NCI-H2171 treated with DMSO at 0.1 percent for 48 hours (cell line): ENCODE measurements at places on chromosomes 5 and 9.
A peak's percentile ranks its signal among the peaks of the same experiment; 100 is the strongest.

DNA sequence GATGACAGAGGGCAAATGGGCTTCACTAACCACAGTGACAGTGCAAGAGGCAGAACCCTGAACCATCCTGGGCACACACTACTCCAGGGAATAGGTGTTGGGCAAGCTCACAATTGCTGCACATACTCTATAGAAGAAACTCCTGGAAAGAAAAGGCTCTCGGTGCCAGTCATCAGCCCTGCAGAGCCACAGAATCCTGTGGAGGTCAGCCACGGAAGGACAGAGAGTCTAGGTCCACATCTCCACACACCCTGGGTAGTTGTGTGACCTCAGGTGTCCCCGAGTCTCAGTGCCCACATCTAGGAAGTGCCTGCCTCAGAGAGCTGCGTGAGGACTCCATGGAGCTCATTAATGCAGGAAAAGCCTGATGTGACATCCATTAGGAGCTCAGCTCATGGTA, 16.0 kb upstream of the ANGPTL2 start:
- no peak for DNase-seq

DNA sequence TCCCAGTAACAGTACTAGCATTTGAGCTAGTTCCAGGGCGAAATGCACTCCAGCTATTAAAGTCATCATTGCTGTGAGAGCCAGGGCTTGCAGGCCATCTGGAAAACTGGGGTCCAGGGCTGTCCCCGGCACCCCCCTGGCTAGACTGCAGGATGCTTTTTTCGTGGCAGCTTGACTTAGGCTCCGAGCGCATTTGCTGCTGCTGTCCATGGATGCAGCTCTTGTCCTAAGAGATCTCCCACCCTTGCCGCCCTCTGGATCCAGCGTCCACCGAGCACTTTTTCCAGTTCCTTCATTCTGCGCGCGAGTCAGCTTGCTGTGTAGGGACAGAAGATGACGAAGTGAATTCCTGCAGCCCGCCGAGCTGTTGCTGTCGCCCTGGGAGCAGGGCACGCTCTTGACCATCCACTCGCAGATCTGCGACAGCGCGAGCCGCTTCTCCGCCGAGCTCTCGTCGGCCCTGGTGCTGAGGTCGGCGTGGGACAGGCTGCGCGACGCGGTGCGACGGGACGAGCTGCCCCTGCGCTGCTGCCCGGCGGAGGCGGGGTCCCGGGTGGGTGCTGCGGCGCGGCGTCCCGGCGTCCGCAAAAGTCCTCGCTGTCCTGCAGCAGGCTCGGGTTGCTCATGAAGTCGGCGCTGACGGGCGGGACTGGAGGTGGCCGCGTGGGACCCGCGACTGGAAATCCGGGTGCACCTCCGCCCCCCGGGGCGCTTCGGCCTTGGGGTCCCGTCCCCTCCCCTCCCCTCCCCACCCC, 30.7 kb downstream of the OR2V1 start:
- no peak for DNase-seq

GRCh38 chr9:567747-568305, 273.7 kb upstream of the DMRT1 start:
- no peak for DNase-seq

GRCh38 chr5:72241346-72242003, 78.6 kb downstream of the MRPS27 start:
- no peak for DNase-seq

GRCh38 chr9:109956717-109957440, 176.9 kb downstream of the PALM2AKAP2 start:
- DNase-seq: peak; percentile 95

DNA sequence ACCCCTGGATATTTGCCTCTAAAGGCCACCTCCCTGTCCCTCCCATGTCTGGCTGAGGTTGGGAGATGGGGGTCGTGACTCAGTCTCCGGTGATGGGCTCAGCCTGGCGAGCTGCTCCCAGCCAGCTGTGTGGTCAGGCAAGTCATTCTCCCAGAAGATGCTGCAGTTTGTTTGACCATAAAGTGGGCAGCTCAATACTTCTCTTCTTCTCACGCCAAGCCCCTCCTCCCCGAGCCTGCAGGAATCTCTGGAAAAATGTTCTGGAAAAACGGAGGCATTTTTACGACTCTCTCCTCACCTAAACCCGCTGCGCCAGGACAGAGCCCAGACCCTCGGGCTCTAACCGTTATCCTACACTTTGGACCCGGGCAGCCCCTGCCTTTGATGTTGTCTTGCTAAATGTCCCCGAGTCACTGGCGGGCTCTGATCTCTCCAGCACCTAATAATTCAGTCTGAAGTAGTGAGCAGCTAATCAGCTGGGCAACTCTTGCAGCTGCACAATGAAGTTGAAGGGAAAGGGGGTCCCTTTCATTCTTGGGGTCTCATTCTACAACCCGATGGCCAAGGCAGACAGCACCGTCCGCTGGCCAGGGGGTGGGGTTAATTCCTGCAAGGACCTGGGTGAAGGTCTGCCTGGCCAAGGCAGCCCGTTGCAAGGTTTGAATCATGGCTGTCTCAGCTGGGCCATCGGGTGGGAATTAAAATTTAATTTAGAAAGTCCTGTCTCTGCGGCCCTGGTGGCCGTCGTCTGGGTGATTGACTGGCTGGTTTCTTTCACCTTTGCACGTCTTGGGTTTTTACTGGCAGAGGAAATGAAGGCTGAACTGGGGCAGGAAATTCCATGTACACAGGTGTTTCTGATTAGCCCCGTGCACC, 12.3 kb downstream of the DCANP1 start:
- no peak for DNase-seq

GRCh38 chr5:88827997-88828396, 55.0 kb downstream of the MEF2C start:
- no peak for DNase-seq

GRCh38 chr5:168377525-168377924, 86.1 kb downstream of the WWC1 start:
- no peak for DNase-seq

DNA sequence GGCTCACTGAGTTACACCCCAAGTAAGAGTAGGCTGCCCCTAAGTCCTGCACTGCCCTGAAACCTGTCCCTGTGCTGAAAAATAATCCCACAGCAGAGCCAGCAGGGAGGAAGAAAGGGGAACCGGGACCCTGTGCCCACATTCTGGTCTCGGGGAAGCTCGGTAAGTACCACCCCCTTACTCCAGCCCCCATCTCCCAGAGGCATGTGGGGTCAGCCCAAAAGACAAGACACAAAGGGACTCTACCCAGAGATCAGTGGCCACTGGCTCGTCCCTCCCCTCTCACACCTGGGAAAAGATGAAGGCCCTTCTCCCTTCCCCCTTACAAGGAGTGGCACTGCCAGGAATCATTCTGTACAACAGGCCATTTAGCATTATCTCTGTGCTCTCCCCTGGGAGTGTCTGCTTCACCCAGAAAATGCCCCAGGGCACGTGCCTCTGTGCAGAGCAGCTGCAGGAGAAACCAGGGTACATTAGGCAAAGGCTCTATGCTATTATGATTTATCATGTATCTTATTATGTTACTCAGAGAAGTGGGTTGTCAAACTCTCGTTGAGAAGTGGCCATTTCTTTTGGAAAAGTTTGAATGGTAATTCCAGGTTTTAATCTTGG, 71.3 kb downstream of the NDFIP1 start:
- no peak for DNase-seq

DNA sequence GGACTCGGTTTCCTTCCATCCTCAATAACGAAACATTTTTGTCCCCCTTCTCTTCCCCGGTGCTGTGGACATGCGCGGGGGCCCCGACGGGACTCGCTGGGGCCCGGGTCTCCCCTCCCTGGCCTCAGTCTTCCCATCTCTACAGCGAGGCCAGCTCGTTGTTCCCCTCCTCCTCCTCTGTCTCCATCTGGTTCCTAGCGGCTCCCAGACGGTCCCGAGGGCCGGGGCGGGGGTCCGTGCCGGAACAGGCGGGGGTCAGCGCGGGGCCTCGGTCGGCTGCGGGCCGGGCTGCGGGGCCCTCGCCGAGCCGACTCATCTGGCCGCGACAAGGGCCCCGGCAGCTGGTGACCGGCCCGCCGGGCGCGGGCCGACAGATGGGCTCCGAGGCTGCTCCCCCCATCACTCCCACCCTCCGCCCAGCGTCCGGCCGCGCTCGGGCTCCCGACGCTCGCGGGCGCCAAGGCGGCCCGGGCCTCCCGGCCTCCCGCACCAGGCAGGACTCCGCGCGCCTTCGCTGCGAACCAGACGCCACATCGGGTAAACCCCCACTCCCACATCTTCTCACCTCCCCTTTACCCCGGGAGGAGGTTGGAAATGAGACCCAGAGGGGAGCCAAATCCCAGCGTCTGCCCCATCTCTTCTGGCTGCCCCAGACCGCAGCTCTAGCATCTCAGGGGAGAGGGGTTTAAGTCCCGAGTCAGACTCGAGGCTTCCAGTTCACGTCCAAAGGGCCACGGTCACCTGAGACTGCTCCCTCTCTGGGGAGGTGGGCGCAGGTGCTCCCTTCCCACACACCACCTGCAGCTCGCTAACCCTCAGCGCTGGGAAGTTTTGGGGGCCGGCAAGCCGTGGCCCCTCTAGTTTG, 8.1 kb downstream of the BARHL1 start:
- peak; percentile 22 for DNase-seq

DNA sequence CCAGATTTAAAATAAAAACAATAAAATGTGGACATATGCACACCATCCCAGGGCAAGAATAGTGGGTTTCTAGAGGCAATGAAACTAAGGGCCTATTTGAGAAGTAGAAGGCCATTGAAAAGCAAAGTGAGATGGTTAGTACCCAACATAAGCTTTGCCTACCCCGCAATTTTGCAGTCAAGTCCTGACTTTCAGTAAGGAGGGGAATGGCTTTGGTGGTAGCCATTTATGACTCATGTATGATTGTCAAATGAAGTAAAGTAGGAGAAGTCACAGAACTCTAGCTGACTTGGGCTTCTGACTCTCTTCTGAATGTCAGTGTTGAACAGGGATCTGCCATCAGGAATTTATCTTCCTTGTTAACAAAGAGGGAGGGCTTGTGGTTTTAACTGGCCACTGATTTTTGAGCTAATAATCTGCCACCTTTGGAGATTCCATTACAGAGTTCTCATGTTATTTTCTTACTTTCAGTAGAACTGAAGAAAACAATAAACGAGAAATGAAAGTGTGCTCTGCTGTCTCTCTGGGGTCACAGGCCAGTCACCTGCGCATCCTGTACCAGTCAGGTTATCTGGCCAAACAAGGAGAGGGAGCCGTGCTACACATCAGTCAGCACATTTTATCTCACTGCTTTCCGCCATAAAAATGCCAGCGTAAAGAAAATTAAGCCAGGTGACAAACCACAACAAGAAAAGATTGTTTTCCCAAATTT, 14.3 kb upstream of the SNCAIP start:
- DNase-seq: no peak

DNA sequence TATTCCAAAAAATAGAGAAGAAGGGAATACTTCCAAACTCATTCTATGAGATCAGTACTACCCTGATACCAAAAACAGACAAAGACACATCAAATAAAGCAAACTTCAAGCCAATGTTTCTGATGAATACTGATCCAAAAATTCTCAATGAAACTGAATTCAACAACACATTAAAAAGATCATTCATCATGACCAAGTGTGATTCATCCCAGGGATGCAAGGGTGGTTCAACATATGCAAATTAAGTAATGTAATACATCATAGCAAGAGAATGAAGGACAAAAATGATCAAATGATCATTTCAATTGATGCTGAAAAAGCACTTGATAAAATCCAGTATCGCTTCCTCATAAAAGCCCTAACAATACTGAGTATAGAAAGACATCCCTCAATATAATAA, 4.9 kb upstream of the RCL1 start:
- DNase-seq: no peak

DNA sequence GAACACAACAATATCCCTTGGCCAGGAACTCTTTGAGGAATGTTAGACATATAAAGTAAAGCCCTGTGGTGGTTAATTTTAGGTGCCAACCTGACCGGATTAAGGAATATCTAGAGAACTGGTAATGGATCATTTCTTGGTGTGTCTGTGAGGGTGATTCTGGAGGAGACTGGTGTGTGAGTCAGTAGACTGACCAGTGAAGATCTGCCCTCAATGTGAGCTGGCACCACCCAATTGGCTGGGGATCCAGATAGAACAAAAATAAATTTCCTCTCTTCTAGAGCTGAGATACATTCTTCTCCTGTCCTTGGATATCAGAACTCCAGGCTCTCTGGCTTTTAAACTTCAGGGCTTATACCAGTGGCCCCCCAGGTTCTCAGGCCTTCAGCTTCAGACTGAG, 56.2 kb upstream of the TNPO1 start:
- no peak for DNase-seq

GRCh38 chr5:66230551-66230950, 86.5 kb downstream of the SREK1 start:
- DNase-seq: no peak

GRCh38 chr5:172370237-172370640, 84.1 kb downstream of the SH3PXD2B start:
- no peak for DNase-seq

GRCh38 chr5:114308017-114308416, 53.9 kb upstream of the KCNN2 start:
- no peak for DNase-seq

DNA sequence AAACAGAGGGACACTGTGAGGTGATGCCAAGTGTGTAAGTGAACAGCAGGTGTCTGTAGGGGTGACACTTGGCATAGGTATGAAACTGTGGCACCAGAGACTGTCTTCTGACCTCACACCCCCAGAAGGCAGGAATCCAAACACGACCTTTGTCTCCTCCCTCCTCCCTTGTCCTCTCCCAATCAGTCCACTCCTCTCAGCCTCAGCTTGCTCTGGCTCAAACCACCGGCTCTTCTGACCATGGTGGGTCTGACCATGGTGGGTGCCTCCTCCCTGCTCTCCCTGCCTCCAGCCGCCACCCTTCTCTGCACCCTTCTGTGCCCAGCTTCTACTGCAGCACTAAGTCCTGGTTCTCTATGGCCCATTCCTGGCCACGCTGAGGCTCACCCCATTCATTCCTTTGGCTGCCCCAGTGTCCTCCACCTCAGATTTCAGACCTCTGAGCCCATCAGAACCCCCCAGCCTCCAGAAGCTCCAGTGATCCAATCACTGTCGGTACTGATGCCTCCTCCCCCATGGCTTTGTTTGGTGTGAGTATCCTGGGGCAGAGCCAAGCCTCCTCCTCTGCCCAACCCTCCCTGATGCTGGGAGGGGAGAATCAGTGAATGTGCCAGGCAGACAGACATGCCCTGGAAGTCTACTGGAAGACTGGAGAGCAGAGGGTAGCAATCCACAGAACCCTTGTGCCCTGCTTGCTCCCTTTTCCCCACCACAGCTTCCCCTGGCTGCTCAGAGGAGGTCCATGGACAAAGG, 1.7 kb upstream of the ARID3C start:
- DNase-seq: no peak

DNA sequence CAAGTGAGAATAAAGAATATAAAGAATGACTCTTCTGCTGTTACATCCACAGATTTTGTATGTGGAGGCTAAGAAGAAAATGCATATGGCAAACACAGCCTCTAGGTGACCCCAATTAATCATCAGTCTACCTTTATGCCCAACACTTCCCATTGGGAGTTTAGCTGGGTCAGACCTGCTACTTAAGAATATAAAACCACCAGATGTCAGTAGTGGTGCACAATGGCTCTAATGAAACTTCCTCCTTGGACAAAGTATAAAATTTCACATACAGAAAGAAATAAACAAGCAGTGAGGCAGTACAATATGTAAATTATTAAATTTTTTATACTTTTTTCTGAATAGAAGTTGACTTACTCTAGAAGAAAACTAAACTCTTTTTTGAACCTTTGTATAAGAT, 539.9 kb downstream of the BRINP1 start:
- DNase-seq: peak; percentile 67
